ENCODE measurements at places on chromosomes 16 and 17.

DNA sequence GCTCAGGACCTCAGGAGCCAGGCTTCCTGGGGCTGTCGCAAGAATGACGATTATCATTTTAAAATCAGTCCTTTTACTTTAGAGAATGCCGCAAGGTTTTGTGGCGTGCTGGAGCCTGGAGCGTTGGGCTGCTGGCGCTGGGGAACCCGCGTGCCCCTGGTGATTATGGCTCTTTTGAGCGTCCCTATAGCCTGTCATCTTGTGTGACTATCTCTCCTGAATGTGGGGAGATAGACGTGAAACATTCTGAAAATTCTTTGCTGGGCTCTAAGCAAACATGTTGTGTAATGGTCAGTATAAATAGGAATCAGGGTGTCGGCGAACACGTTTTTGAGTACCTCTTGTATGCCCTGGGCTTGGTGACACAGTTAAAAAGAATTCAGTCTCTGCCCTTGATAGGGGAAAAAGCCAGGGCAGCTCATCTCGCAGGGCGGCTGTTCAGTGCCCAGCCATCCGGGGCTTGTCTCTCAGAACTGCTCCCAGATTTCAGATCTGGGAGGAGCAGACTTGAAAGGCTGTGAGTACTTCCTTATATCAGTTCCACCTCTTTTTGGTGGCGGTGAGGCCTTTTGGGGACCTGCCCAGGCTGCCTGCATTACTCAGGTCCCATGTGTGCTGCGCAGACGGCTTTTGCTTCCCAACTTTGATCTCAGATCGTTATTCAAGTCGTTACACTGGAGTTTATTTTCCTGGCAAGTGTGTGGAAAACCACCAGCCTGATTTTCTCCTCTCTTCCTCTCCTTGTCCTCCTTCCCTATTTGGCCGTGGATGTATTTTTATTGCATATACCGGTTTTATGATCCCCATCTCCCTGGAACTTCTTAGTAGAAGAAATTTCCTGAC is 973 bp downstream of the SLC7A6 start:
- peak; percentile 54 for DNase-seq

- DNase-seq, result no peak
Measured at GRCh38 chr16:59604354-59604753, 870.2 kb upstream of the GOT2 start.

- no peak for DNase-seq
Measured at GRCh38 chr16:12157517-12158093, 181.1 kb downstream of the SNX29 start.

DNA sequence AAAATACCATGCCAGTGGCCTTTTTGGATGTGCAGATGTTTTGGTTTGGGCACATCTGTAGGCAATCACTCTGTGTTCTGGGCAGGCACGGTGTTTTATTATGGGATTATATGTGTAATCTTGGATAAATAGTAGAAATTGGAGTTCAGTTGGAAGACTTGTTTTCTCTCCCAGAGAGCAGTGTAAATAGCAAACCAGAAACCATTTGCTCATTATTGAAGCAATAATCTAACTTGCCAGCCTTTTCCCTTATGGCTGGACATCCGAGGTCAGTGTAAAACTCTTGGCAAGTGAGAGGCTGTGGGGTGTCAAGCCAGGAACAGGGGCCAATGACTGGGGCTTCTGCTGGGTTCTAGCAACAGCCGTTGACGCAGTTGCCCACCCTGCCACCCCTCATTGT is 69.9 kb downstream of the IRX3 start:
- DNase-seq, result no peak

GRCh38 chr16:1094124-1094479 is 1.9 kb downstream of the C1QTNF8 start:
- DNase-seq, result no peak

All from CD4-positive, alpha-beta T cell treated with Interleukin-10 for 1 hour (primary cell).